CD4-positive, alpha-beta T cell (primary cell): ENCODE measurements at places on chromosomes 2 and 18. TPM values are rescaled to one million over a fixed set of nuclear protein-coding genes. Genes with fewer than 3 reads are reported as not detected.

The IL1F10 gene
- total RNA-seq, result not detected

The MRPS9 gene
- total RNA-seq, result 9.2 TPM

The SPATS2L gene
- total RNA-seq, result 4.4 TPM

The POLR1A gene
- 13.1 TPM for total RNA-seq

The SLC19A3 gene
- not detected for total RNA-seq
